ENCODE measurements at places on chromosomes 2 and 18.
A peak's percentile ranks its signal among the peaks of the same experiment; 100 is the strongest.

DNA sequence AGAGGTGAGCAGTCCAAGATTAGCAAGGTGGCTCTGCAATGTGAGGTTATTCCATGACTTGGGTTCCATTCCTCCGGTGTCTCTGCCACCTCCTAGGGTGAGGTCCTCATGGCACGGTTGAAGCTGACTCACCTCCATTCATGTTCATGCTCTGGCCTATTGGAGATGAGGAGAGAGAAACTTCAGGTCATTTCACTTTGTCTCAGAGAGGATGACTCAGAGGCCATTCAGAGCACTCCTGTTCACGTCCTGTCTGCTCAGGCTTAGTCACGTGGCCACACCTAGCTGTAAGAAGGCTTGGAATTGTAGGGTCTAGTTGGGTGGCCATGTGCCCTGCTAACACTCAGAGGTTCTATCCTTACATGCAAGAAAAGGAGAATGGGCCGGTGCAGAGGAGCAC lies 67.5 kb upstream of the MBOAT2 start:
- DNase-seq: no peak

- no peak for DNase-seq
These were observed 144.7 kb downstream of the GREB1L start for GRCh38 chr18:21386523-21387240.

GRCh38 chr2:59963157-59963556 lies 590.3 kb downstream of the BCL11A start:
- no peak for DNase-seq

GRCh38 chr2:140417504-140417903 lies 1637.3 kb upstream of the NXPH2 start:
- no peak for DNase-seq

GRCh38 chr2:201680743-201681142 lies 17.7 kb downstream of the MPP4 start:
- peak; percentile 37 for DNase-seq

- DNase-seq: no peak
These were observed 900.9 kb downstream of the CPS1 start for GRCh38 chr2:211457325-211457724.

DNA sequence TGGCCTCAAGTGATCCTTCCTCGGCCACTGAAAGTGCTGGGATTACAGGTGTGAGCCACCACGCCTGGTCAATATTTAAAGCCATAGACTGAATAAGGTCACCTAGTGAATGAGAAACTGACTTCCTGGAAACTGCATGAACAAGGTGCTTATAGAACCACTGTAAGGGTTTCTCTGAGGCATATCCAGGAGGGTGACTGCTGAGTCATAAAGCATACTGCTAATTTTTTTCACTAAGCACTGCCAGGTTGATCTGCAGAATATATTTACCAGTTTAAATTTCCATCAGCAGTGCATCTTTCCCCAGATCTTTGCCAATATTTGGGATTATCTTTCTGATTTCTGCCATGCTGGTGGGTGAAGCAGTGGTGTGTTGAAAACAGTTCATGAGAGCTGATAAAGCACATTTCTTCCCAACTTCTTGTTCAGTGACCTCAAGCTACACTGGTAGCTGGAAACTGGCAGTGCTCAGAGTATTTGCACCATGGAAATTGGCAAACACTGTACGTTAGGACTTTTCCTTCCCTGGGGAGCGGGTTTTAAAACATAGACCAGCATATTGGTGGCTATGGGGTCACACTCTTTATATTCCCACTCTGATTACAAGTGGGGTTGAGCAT lies 4.2 kb upstream of the CLIP4 start:
- DNase-seq: peak; percentile 46

- no peak for DNase-seq
These were observed 14.6 kb downstream of the AP1S3 start for GRCh38 chr2:223822818-223823217.

- DNase-seq: no peak
These were observed 583.0 kb downstream of the THSD7B start for GRCh38 chr2:137348301-137348700.

GRCh38 chr2:24586955-24587354 lies 95.9 kb downstream of the NCOA1 start:
- DNase-seq: peak; percentile 53

DNA sequence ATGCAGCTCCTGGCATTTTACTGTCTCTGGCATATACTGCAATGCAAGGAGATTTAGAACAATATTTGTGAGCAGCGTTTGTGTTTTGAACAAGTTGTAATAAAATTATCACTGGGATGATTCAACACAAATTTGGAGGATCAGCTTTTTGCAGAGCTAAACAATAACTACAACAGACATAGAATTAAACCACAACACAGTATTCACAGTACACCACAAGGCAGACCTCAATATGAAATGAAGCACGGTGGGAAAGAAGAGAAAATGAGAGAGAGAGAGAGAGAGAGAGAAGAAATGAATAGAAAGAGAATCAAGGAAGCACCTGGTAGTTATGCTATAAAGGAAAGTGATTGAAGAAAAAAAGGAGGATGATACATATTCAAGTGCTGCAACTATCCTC lies 39.4 kb downstream of the HOXD1 start:
- DNase-seq: no peak

DNA sequence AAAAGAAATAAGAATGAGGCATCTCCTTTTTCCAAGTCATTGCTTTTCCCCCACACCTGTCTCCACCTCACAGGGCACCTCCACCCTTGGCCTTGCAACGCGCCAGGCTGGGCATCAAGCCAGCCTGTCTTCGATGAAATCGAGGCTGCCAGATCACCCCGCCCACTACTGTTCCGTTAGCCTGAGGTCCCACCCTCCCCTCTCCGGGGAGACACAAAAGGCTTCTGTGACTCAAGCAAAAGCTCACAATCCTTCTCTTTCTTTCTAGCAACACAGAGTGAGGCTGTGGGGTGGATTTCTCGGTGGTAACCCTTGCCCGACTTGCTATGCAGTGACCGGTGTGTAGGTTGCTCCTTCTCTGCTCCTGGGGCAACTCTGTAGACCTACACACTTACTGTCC lies 9.9 kb downstream of the TNP1 start:
- no peak for DNase-seq

- DNase-seq: no peak
These were observed 188.6 kb downstream of the SH3RF3 start for GRCh38 chr2:109317471-109318095.

DNA sequence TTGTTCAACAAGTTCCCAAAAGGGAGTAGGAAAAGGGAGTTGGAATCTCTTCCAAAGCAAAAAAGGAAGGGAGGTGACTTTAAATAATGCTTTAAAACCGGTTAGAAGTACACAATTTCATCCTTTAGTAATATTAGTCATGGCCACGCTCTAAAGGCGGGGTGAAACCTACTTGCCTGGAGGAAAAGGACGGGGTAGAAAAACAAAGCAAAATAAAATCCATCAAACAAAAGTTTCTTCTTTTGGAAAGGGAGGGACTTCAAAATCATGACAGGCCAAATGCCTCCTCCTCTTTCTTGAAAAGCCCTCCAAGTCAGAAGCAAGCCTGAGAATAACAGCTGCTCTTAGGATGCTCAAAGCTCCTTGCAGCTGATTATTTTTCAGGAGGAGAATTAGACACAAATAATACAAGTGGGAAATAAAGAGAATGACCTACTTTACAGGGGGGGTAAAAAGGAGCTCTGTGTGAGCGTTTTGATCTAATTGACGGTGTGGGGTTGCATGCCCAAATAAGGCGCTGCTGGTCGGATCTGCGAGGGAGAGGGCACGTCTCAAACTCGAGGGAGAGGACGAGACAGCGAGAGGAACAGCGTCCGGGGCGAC lies 1.8 kb upstream of the NPAS2 start:
- no peak for DNase-seq

DNA sequence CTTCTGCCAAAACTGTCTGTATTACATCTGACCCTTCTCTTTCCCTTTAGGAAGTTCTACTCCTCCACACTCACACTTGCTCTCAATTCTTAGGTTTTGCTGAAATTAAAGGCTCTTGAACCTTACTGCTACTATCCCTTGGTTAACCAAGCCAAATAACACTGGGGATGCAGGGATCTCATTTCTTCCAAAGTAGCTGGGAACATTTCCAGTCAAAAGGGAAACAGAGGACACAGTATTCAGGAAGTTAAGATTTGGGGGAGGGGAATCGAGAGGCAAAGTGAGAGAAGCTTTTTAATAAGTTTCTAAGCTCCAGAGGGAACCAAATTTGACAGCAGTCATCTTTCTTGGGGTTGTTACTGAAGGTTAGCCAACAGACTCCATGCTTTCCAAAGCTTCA lies 6.2 kb downstream of the SEPTIN2 start:
- DNase-seq: no peak

- DNase-seq: no peak
These were observed 1.3 kb downstream of the SDC1 start for GRCh38 chr2:20223407-20224163.

All from GM10248 (cell line).